ENCODE measurements at places on chromosomes 2 and 18. TPM values are rescaled to one million over a fixed set of nuclear protein-coding genes. Genes with fewer than 3 reads are reported as not detected.

STPG4 gene
- 0.14 TPM for polyA plus RNA-seq

PIAS2 gene
- polyA plus RNA-seq: 22.3 TPM

ATL2 gene
- polyA plus RNA-seq: 71.7 TPM

TUBA4B gene
- polyA plus RNA-seq: 1.1 TPM

DNA sequence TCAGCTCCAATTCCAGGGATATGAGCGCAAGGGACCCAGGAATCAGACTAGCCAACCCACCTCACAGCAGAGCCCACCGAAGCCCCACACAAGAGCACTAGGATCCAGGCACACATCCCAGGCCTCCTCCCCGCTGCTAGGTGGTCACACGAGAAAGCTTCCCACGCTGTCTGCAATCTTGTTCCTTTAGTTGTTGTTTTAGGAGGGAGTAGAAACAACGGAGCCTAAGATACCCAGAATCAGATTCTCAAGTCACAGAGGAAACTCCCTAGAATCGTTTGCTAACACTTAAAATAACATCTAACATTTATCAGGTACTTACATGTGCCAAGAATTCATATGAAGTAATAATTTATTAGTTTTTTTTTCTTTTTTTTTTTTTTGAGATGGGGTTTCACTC, 9.7 kb upstream of the ATL2 start:
- no peak for DNase-seq

DNA sequence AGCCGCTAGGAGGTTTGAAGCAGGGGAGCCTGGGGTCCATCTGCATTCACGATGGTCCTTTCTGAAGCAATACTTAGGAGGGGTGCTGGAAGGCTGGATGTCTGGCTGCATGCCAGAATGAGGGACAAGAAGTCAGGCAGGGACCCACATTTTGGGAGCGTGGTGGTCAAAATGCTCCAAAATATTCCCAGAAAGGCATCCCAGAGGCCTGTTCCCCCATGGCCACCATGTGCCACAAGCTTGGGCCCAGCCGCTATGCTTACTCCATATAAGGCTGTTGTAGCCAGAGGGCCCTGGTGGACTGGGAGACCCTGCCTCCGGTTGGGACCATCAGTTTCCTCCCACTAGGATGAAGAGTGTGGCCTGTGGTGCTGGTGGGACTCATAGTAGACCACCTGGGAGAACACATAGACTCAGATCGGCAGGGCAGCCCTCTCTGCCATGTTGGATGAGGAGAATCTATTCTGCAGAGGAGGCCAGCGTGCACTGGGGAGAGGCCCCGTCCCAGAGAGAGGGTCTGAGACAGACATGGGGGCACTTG, 3.6 kb upstream of the PROM2 start:
- DNase-seq: no peak

GRCh38 chr2:54924121-54924520, 126.1 kb downstream of the RTN4 start:
- no peak for DNase-seq

Measured in renal pelvis (tissue), 12 donors.